ENCODE measurements at places on chromosomes 4 and X.

GRCh38 chrX:19382555-19383145 is 38.9 kb downstream of the PDHA1 start:
- no peaks in the 10 kb centered on the region for H3K27me3 ChIP-seq
- H3K4me3 ChIP-seq, result no peak overlapping the region
- H3K27ac ChIP-seq, result no peak overlapping the region
- H3K4me1 ChIP-seq, result no peaks in the 10 kb centered on the region
- no peak for DNase-seq

GRCh38 chrX:121114691-121115090 is 67.3 kb downstream of the GLUD2 start:
- no peaks in the 10 kb centered on the region for H3K27me3 ChIP-seq
- H3K27ac ChIP-seq, result no peak overlapping the region
- no peaks in the 10 kb centered on the region for H3K4me1 ChIP-seq

DNA sequence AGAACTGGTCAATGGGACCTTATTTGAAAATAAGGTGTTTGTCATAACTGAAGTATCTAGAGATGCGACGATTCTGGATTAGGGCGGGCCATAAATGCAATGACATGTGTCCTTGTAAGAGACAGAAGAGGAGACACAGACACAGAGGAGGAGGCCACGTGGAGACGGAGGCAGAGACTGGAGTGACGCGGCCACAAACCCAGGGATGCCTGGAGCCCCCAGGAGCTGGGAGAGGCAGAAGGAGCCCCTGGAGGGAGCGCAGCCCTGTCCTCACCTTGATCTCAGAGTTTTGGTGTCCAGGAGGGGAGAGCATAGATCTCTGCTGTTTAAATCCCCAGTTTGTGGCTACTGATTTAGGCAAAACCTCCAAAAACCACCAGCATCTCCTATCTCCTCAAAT is 5.0 kb downstream of the GTPBP6 start:
- no peaks in the 10 kb centered on the region for H3K4me1 ChIP-seq
- no peak for DNase-seq
- no peak overlapping the region for H3K4me3 ChIP-seq
- H3K36me3 ChIP-seq, result peaks cover 15% of the 10 kb centered on the region
- H3K27me3 ChIP-seq, result no peaks in the 10 kb centered on the region

GRCh38 chr4:80229590-80229989 is 32.3 kb downstream of the PRDM8 start:
- H3K27me3 ChIP-seq, result no peaks in the 10 kb centered on the region
- no peak overlapping the region for H3K4me3 ChIP-seq
- no peak overlapping the region for H3K27ac ChIP-seq
- H3K4me1 ChIP-seq, result no peaks in the 10 kb centered on the region
- no peak for DNase-seq

GRCh38 chr4:57065730-57066482 is 44.3 kb downstream of the IGFBP7 start:
- H3K36me3 ChIP-seq, result no peaks in the 10 kb centered on the region
- H3K4me3 ChIP-seq, result no peak overlapping the region
- no peaks in the 10 kb centered on the region for H3K27me3 ChIP-seq
- H3K27ac ChIP-seq, result peak overlapping the region; percentile 86
- no peak for DNase-seq
- peaks cover 8% of the 10 kb centered on the region for H3K4me1 ChIP-seq

DNA sequence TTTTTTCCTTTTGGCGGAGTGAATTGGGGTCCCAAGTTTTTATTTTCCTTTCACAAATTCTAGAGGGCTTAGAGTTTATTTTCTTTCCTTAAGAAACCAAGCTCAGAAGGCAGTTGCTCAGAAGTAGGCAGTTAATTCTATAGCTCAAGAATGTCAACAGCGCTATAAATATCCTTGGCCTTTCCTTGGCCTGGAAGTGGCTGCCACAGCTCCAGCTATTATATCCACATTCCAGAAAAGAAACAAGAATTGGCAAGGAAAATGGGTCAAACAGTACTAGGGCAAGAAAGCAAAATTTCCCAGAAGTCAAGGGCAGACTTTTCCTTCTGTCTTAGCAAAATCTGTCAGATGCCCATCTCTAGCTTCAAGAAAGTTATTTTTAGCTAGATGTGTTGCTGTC is 31.0 kb downstream of the SLC10A6 start:
- H3K36me3 ChIP-seq, result peaks cover 46% of the 10 kb centered on the region
- no peaks in the 10 kb centered on the region for H3K27me3 ChIP-seq
- H3K27ac ChIP-seq, result no peak overlapping the region
- H3K4me3 ChIP-seq, result no peak overlapping the region
- no peak for DNase-seq

DNA sequence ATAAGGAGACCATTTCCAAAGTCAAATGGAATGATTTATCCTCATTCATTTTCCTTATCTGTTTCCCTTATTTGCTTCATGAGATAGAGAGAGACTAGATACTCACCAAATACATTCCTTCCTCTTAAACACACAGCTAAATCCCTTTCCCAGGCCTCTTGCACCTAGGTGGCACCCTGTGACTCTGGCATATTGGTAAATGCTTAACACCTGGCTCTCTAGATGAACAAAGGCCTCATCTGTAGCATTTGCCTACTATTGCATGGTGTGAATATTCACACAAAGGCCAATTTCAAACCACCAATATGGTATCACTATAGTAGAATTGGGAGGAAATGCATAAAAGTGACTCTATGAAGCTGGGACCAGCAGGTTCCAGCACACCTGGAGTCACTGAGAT is 22.1 kb upstream of the SLC10A4 start:
- no peaks in the 10 kb centered on the region for H3K4me1 ChIP-seq
- H3K27ac ChIP-seq, result no peak overlapping the region
- no peaks in the 10 kb centered on the region for H3K27me3 ChIP-seq
- no peaks in the 10 kb centered on the region for H3K36me3 ChIP-seq
- H3K4me3 ChIP-seq, result no peak overlapping the region

DNA sequence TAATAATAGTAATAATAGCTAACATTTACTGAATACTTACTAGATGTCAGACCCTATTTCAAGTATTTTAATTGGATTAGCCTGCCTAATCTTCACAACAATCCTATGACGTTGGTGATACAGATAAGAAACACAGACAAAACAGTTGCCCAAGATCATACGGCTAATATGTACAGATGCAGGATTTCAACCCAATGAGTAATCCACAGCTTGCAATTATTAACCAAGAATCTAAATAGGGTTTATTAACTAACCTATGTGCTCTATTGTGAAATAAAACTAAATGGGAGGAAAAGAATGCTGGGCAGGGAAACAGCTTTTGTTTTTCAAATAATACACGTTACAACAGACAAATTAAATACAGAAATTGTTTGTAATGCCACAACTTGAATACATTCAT is 23.4 kb downstream of the FBXO8 start:
- no peak overlapping the region for H3K27ac ChIP-seq
- H3K4me1 ChIP-seq, result no peaks in the 10 kb centered on the region
- H3K36me3 ChIP-seq, result peaks cover 50% of the 10 kb centered on the region
- no peaks in the 10 kb centered on the region for H3K27me3 ChIP-seq
